Activated CD4-positive, alpha-beta T cell treated with anti-CD3 and anti-CD28 coated beads for 24 hours (primary cell): ENCODE measurements at places on chromosomes 1 and 21.

- DNase-seq = no peak
These were observed 593.4 kb downstream of the PLPP3 start for GRCh38 chr1:55986003-55986402.

GRCh38 chr21:32410291-32410690, 2.2 kb upstream of the EVA1C start:
- no peak for DNase-seq

DNA sequence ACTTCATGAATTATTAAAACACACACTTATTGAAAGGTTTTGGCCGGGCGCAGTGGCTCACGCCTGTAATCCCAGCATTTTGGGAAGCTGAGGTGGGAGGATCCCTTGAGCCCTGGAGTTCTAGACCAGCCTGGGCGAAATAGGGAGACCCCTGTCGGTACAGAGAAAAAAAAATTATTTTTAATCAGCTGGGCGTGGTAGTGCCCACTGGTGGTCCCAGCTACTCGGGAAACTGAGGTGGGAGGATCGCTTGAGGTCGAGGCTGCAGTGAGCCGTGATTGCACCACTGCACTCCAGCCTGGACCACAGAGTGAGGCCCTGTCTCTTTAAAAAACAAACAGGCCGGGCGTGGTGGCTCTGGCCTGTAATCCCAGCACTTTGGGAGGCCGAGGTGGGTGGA, 1.7 kb downstream of the GABPB2 start:
- DNase-seq = no peak

- DNase-seq = no peak
These were observed 73.8 kb downstream of the HSF2BP start for GRCh38 chr21:43585514-43585913.

- no peak for DNase-seq
These were observed 8.6 kb upstream of the EDN2 start for GRCh38 chr1:41493117-41493536.
